ENCODE measurements at places on chromosomes 6 and 20.

- DNase-seq, result no peak
Measured at GRCh38 chr6:154457881-154458284, 52.6 kb downstream of the CNKSR3 start.

DNA sequence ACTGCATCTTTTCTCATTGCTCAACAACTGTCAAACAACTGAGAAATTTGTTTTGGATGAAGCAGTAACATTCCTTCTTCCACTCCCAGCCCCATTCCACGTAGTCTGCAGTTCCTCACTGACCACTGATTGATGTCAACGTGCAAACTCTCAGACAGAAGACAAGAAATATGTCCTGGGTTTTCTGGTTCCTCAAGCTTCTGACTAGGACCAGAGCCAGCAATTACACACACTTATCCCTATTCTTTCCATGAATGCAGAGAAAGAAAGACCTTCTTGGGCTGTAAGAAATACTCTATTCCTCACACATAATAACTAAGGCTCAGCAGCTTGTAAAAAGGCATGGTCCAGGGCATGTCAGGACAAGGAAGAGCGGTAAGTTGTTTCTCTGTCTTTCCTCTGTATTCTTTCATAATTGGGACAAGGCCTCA is 790.1 kb upstream of the SLC35B3 start:
- no peak for DNase-seq

DNA sequence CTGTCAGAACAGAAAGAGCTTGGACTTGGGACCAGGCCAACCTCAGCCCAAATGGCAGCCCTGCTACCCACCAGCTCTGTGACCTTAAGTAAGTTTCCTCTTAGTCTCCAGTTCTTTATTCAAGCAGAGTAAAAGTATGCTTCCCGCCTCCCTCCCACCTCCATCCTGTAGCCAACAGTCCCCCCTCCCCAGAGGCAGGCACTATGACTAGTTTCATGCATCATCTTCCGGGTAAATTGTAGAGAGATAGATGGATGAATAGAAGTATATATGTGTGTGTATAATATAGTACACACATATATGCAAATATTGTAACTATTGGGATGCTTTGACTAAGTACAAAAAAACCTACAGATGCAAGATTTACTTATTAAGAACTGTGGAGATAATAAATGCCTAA is 39.5 kb upstream of the B4GALT5 start:
- DNase-seq, result no peak

- DNase-seq, result no peak
Measured at GRCh38 chr6:19855536-19855935, 18.4 kb downstream of the ID4 start.

DNA sequence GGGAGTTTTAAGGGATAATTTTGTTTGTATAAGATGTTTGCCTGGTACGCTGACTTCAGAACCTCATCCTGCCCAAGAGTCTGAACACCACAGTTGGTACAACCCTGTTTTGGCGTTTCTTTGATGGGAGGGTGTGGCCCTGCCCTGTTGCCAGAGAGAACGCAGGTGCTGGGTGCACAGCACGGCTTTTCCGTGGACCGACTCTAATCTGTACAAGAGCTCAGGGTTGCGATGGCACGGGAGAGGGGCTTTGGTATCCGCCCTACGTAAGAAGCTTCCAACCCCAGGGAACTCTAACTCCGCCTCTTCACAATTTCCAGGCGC is 1.3 kb downstream of the CYP24A1 start:
- no peak for DNase-seq

DNA sequence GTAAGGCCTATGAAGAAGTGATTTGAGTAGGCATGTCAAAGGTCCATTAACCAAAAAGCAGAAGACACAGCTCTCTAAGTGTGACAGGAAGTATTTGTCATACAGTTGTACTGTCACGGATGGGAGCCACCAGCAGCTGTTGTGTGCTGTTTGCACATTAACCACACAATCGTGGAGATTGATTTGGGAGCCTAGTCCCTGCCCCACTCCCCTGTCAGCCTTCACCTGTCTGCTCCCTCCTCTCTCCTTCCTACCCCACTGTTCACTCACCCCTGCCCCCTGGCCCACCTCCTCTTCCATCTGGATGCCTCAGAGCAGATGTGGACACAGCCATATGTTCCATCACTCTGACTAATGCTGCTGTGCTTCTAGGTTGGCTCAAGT is 124.7 kb upstream of the SPACA1 start:
- DNase-seq, result peak; percentile 16

- DNase-seq, result no peak
Measured at GRCh38 chr6:156474507-156475120, 302.6 kb upstream of the ARID1B start.

DNA sequence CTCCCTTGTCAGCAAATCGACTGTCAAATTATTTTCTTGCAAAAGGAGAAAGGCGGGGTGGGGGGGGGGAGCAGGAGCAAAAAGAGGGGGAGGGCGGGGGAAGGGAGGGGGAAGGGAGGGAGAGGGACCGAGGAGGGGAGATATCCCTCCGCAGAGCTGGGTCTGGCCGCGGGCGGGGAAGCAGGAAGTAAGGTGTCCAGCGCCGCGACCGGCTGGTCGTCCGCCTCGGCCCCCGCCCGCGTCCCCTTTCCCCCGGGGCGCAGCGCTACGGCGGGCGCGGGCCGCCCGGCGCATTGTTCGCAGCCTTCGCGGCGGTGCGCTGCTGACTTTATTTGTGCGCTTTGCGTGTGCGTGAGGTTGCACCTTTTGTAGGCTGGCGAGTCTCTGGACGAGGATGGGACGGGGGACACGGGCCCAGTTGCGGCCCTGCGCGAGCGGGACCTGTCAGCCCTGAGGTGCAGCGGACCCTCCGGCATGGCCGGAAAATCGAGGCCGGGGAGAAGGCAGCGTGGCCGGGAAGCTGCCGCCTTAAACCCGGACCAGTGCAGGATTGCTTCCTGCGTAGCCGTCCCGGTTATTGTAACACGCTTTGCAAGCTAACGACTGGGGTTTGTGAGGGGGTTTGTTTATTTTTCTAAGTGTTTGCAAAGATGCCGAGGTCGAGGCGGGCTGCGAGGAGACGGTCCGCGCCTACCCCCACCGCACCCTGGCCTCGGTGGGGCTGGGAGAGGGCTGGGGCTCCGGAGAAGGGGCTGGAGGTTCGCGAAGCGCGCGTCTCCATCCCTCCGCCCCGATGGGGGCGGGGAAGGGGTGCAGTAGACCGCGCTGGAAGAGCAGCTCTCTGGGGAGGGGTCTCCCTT is 675 bp upstream of the TRERF1 start:
- peak; percentile 90 for DNase-seq

DNA sequence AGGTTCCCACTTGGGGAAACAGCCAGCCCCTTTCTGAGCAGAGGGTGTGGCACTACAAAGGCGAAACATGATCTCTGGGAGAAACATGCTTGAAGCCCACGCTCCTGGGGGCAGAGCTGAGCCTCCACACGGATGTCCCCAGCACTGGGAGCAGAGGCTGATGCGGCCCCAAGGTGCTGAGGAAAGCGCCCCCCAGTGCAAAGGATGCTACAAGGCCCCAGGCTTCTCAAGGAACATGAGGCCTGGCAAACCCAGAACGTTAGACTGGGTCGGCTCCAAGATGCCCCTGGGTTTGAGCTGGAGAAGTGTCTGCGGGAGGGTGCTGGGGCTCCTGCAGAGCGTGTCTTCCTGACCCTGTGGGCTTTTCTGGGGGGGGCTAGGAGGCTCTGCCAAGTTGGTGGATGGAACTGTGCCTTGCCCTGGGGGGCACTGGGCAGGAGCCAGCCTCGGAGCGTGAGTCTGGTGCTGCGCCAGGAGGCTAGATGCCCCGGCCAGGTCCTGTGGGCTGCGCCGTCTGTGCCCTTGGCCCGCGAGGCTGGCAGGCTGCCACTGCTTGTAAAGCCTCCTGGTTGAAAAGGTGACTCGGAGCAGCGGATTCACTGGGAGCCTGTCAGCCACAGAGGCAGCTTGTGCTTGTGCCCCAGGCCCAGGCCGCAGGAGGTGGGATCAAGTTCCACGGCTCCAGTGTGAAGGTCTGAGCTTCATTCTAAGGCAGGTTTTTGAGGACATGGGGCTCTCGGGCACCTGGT is 8.1 kb downstream of the SYNJ2 start:
- DNase-seq, result no peak

DNA sequence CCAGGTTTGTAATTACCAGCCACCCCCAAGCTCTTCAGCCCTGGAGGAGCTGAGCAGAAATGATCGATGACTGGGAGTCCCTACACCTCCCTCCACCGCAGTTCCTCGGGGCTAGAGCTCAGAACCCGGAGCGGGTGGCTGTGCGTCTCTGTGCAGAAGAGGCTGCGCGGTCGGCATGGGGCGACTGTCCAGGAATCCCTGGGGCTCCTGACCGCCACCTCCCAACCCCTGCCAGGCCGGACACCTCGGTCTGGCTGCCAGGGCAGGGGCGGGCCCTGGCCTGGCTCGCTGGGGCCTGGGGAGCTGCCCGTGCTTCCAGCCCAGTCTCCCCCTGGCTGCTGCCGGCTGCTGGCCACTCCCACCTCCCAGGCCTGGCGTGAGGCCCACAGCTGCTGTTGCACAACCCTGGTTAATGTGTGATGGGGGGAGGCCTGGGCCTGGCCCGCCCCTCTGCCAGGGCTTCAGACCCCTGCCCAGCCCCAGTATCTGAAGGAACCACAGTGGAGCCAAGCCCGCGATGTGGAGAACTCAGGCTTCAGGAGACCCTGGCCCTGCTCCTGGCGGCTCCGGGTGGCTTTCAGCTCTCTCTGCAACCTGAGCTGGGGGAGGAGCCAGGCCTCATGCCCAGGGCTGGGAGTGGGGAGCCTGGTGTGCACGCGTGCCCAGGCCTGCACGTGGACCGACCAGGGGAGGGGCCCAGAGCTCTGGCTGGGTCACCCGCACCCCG is 1.2 kb downstream of the SLC2A4RG start:
- peak; percentile 87 for DNase-seq

GRCh38 chr6:101741474-101742171 is 348.1 kb downstream of the GRIK2 start:
- no peak for DNase-seq

GRCh38 chr6:15331143-15331542 is 85.3 kb downstream of the JARID2 start:
- no peak for DNase-seq

All from hematopoietic multipotent progenitor cell treated with erythropoietin and hydrocortisone succinate and interleukin-3 and kit ligand, for 4 days (in vitro differentiated cells).